ENCODE measurements at places on chromosomes 1 and 21.

- peak; percentile 24 for DNase-seq
These were observed 151.1 kb downstream of the ZNF281 start for GRCh38 chr1:200258447-200259375.

DNA sequence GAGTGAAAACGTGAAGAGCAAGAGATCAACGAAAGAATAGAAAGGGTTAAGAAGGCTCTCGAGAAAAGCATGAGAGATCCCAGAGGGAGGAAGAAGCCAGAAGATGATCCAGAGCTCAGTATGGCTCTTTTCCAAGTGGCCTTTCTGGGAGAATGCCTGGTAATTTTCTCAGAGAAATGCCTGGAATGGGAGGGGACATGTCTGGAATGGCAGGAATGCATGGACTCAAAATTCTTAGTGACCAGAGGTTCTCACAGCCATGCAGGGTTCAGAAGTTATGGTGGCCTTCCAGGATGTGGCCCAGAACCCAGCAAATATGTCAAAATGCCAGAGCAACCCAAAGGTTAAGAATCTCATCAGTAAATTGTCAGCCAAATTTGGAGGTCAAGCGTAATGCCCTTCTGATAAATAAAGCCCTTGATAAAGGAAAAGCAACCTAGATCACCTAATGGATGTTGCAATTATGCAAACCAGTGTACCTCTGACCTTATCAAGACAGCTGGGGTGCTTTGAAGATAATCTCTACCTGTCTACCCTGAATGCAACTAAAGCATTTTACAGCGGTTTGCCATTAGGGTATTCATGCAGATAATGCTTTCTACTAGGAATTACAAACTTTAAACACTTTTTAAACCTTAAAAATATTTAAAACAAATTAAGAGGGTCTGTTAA lies 53.1 kb downstream of the NBPF6 start:
- no peak for DNase-seq

GRCh38 chr1:110262846-110263631 lies 52.9 kb downstream of the KCNC4 start:
- no peak for DNase-seq

GRCh38 chr1:27005648-27006496 lies 6.8 kb downstream of the TENT5B start:
- no peak for DNase-seq

- DNase-seq, result no peak
These were observed 41.0 kb downstream of the SLAMF6 start for GRCh38 chr1:160481979-160482596.

GRCh38 chr1:226977643-226978431 lies 37.7 kb downstream of the COQ8A start:
- no peak for DNase-seq

- peak; percentile 76 for DNase-seq
These were observed 5.8 kb downstream of the PERM1 start for GRCh38 chr1:975896-976683.

DNA sequence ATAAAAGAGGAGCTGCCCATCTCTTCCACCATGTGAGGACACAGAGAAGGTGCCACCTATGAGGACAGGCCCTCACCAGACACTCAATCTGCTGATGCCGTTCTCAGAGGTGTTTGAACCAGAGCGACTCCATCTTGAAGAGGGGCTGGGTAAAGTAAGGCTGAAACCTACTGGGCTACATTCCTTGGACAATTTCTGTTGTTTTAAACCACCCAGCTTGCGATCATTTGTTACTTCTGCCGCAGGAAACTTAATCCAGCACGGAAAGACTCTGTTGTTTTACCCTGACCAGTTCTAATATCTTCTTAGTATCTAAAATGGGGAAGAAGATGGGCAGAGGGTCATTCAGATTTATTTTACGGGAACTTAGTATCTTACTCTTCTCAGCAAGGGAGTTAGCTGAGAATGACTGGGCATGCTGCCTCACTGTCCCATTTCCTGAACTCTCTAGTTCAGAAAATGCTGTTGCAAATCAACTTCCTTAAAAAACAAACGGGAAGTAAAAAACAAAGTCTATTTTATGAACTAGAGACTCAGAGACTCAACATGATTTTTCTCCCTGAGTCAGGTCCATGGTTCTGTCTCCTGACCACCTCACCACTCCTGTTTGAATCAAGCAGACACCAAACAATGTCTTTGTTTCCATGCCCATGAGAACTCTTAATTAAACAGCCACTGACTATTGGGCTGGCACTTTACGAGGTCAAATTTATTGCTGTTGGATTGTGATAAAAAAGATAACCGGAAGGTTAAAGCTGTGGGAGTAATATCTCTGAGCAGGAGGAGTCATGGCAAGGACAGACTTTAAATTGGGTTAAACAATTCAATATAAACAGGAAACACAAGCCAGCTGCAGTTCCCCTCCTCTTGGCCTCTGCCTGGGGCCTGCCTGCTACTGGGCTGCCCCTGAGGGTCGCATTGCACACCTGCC lies 23.8 kb upstream of the IFNAR1 start:
- DNase-seq, result peak; percentile 13

- no peak for DNase-seq
These were observed 1.8 kb upstream of the ZBTB48 start for GRCh38 chr1:6577831-6578525.

DNA sequence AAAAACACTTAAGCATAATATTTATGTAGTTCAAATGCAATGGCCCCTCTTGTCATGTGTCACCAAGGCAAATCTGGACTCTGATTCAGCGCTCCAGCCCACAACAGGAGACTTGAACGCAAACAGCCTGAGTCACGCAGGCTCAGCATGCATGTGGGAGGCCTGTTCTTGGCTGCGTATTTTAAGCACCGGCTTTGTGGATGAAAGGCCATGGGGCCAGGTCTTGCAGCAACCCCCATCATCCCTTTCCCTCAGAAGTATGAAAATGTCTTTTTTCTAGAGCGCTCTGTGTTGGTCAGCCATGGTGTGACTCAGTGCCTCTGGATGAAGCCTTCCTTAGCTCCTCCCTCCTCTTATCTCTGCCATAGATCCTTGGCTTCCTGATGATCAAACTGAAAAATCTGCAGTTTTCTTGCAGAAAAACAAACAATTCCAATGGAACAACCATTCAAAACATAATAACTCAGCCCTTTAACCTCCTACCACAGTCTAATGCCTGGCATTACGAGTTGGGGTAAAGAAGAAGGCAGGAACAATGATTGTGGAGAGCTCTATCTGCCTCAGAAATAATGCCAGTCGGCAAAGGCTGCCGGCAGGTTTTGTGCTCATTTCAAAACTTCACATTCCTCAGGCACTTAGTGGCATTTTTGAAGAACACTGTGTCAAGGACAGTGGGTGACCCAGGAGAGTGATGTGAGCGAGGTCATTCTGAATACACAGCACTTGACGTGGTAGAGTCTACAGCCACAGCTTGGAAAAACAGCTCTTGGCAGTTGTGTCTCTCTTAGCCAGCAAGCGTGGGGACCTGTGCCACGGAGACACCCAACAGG lies 167.5 kb downstream of the CLIC6 start:
- no peak for DNase-seq

GRCh38 chr21:25960402-25960801 lies 210.2 kb downstream of the APP start:
- DNase-seq, result no peak

GRCh38 chr1:170749959-170750358 lies 86.0 kb downstream of the PRRX1 start:
- DNase-seq, result no peak

GRCh38 chr1:208069317-208069716 lies 158.4 kb upstream of the CD34 start:
- DNase-seq, result no peak

- no peak for DNase-seq
These were observed 68.2 kb upstream of the OLIG2 start for GRCh38 chr21:32957545-32957944.

DNA sequence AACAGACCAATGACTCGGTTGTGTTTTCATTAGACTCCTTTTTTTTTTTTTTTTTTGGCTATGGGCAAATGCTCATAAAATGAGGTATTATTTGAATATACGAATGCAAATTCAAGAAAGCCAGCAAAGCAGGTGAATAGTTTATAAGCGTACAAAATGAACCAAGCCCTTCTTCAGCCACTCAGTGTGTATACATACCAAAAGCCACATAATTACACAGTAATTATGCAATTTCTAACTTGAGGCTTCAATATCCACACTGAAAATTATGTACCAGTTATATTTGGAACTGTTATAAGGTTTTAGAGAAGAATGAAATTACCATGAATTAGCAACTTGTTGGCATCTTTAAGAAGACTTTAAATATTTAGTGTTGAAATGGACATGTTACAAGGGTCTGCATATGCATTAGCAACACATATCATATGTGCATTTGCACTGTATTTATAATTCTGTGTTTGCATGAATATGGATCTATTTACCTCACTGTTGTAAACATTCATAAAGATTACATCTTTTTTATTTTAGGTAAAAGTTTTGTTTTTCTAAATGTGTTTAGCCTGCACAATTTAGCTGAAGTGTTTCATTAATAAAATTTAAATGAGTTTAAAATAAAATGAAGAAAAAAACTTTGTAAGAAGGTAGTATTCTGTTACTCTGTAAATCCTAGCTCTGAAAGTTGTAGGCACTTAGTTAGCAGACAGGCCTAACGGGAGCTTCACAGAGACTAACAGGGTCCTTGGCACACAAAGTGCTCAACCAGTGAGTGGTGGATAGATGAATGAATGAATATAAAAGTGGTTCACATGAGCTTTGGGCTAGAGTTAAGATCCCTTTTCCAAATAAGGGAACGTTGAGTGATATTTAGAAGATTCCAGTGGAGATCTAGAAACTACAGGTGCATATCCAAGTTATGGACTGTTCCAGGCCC lies 241.0 kb upstream of the NFIA start:
- no peak for DNase-seq

DNA sequence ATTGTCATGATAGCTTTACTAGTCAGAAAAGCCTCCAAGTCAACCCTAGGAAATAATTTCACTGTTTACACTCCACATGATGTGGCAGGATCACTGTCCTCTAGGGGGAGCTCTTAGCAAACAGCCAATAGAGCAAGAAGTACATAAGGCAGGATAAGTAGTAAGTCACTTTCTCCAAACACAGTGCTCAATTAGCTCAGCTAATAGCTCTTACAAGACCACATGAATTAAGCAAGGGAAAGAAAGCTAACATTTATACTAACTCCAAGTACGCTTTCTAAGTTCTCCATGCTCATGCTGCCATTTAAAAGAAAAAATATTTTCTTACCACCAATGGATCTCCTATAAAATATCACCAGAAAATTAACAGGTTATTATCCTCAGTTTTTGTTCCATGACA lies 66.9 kb upstream of the LRIF1 start:
- peak; percentile 72 for DNase-seq

DNA sequence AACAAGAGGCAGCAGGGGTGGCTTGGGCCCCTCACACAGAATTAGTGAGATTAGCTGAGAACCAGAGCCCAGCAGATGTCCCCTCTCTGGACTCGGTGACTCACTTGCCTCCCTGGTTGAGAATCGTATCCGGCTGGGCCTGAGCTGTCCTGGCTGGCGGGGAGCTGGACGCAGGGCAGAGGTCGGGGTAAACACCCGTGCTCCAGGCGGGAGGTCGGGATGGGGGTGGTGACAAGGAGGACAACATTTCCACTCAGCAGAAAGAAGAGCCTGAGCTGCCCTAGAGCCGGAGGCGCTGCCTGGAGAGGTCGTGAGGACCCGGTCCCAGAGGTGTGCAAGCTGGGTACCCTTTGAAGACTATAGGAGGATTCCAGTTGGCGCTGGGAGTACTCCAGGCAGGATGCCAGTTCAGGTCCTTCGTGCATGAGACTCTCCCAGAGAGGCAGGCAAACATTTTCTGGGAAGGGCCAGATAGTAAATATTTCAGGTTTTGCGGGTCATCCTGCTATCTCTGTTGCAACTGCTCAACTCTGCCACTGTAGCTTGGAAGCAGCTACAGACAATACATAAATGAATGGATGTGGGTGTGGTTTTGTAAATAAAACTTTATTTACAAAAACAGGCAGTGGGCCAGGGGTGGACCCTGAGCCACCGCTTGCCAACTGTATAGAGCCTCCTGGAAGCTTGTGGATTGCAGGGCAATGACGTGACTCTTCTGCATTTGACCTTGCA lies 116.8 kb upstream of the WNT4 start:
- no peak for DNase-seq

DNA sequence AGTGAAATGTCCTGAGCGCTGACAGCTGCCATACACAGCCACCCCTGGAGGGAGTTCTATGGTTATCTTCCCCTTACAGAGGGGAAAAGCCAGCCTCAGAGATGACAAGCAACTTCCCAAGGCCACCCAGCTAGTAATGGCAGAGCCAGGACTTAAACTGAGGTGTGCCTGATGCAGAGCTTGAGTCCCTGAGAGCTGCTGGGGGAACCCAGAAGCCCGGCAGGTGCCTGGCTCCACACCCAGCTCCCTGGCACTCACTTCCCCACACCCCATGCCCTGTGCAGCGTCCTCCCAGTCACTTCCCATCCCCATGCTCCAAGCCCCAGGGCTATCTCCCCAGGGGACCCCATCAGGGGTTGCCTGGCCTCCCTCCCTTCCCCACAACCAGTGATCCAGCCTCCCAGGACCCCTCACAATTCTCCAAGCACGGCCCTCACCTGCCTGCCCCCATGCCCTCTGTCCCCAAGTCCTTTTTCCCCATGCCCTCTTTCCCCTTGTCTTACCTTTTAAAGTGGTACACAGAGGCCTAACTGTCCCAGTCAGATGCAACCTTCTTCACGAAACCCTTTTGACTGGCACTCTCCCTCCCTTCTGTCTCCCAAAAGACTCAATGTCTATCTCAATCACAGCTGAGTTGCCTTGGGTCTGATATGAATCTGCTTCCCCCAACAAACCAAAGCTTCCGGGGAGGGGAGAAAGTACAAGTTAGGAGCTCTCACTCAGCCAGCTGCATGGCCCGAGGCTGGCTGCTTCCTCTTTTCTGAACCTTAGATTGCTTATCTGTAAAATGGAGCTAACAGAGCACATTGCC lies 39.8 kb upstream of the LRP8 start:
- DNase-seq, result peak; percentile 42

All from CD4-positive, alpha-beta T cell treated with Interleukin-12 subunit alpha and Interleukin-12 subunit beta, for 1 hour (primary cell).